Fibroblast of lung (primary cell): ENCODE measurements at places on chromosomes 16 and 17. TPM values are rescaled to one million over a fixed set of nuclear protein-coding genes. Genes with fewer than 3 reads are reported as not detected.

DNA sequence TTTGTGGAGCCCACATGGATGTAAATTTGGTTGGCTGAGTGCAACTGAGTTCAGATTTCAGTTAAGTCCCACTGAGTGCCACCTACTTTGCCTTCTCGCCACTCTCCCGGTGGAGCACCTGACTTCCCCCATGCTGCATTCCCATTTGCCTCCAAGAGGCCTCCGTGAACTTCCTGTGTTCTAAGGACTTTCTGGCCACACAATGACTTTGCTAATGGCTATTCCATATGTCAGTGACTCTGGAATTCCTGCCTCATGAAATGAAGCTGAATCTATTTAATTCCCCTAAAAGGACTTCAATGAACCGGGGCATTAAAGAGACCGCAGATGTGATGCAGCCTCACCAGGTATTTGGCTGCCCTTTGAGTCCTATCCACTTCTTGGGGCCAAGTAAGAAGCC, 29.9 kb downstream of the ABCC12 start:
- no peak overlapping the region for H3K27ac ChIP-seq
- H3K4me1 ChIP-seq = peaks cover 23% of the 10 kb centered on the region
- no peaks in the 10 kb centered on the region for H3K27me3 ChIP-seq
- H3K36me3 ChIP-seq = no peaks in the 10 kb centered on the region
- DNase-seq = no peak

GRCh38 chr16:12320298-12320706, 343.8 kb downstream of the SNX29 start:
- H3K4me3 ChIP-seq = no peak overlapping the region
- no peaks in the 10 kb centered on the region for H3K4me1 ChIP-seq
- H3K27ac ChIP-seq = no peak overlapping the region
- no peaks in the 10 kb centered on the region for H3K27me3 ChIP-seq

- H3K27ac ChIP-seq = no peak overlapping the region
- no peaks in the 10 kb centered on the region for H3K4me1 ChIP-seq
- H3K4me3 ChIP-seq = no peak overlapping the region
- no peaks in the 10 kb centered on the region for H3K27me3 ChIP-seq
- H3K36me3 ChIP-seq = peaks cover 27% of the 10 kb centered on the region
Observed at GRCh38 chr17:28682655-28683054, 20.6 kb downstream of the SUPT6H start.

WNT9B gene
- total RNA-seq = not detected in 2 replicates

GPR179 gene
- total RNA-seq = under 0.01 TPM in 2 replicates

GLP2R gene
- not detected in 2 replicates for total RNA-seq

DNA sequence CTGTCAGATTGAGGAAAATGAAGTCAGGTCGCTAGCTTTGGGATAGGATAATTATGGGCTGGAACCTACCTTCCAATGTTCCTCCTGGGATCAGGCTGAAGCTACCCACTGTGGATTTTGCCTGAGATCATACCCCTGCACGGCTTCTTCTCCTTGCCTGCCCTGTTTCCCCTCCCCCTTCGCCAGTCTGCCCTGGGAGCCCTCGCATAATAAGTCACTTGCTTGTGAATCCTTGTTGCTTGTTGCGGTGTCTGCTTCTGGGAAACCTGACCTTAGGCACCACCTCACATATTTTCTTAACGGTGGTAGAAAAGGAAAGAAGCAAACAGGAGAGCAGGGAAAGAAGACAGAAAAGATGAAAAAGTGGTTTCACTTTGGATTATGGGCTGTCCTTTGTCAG, 13.3 kb upstream of the PMP22 start:
- peaks cover 9% of the 10 kb centered on the region for H3K4me1 ChIP-seq
- H3K36me3 ChIP-seq = no peaks in the 10 kb centered on the region
- peak overlapping the region; percentile 46 for H3K4me3 ChIP-seq
